Bone marrow (tissue), 2 donors: ENCODE measurements at places on chromosomes 2 and 18.

DNA sequence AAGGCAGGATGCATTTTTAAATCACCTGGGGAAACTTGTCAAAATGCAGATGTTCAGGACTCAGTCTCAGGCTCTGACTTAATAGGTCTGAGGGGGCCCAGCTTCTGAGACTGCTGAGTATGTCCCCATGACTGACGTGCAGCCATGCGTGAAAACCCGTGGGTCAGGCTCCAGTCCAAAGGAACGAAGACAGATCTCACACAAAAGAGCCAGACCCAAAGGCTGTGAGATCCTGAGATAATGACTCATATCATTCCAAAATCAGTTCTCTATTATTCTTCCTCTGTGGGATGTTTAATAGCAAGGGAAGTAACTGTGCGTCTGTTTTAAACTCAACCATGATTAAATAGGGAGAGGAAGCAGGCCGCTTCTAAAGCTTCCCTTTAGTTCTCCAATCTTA is 107.4 kb upstream of the ACAA2 start:
- DNase-seq, result no peak

DNA sequence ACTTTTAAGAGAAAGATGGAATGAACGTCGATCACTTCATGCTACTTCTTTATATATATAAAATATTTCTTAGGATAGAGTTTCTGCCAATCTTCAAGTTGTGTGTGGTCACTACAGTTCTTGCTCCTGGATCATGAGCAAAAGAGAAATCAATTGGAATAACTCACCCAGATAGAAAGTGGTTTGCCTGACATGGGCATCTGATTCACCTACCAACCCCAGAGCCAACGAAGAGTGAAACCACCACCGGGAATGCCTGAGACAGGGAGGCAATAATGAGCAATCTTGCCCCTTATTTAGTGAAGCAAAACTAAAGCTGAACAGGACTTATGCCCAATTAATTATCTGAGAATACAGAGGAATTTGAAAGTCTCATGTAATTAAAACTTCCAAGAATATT is 250.2 kb upstream of the REG3G start:
- no peak for DNase-seq

DNA sequence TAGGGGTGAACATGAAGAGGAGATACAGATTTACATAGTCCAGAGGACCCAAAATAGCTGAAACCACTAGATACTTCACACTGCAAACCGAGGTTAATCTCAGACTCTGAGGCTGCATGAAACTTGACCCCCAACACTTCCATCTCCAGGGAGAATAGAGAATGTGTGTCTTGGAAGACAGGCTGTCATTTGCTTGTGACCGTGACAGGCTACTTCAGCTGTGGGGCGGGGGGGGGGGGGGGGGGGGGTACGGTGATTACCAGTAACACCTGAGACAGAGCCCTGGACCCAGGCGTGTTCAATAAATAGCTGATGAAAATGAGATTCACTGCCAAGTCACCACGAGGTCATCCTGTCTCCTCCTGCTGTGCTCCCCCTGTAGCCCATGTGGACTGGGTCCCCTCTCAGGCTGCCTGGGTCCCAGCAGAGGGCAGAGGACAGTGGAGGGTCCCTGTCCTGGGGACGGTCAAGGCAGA is 5.7 kb upstream of the KLHL29 start:
- DNase-seq, result no peak

- no peak for DNase-seq
Measured at GRCh38 chr18:74310411-74310810, 5.2 kb upstream of the C18orf63 start.

- no peak for DNase-seq
Measured at GRCh38 chr2:224601923-224602322, 16.8 kb upstream of the CUL3 start.

GRCh38 chr2:73836141-73836943 is 7.6 kb downstream of the STAMBP start:
- no peak for DNase-seq

GRCh38 chr18:75210274-75211001 is at the start of gene TSHZ1:
TSS of gene TSHZ1 (plus strand) at chr18:75210797. CDS start at chr18:75211877, 1,080 bp downstream.
- peak; percentile 76 for DNase-seq

DNA sequence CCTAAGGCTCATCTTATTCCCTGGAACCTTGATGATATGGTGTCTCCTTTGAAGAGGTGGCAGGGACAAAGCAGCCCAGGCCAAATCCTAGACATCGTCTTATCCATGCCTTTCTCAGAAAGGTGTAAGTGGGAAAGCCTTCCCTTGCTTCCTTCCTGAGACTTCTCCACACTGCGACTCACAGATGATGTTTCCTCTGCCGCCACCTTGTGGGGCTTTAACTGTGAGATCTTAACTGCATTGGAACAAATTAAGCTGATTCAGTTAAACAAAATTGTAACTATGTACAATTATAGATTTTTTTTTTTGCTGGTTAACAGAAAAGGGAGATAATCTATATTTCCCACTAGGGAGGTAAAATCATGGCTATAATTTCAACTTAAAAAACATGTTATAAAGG is 10.0 kb upstream of the GCA start:
- peak; percentile 45 for DNase-seq

DNA sequence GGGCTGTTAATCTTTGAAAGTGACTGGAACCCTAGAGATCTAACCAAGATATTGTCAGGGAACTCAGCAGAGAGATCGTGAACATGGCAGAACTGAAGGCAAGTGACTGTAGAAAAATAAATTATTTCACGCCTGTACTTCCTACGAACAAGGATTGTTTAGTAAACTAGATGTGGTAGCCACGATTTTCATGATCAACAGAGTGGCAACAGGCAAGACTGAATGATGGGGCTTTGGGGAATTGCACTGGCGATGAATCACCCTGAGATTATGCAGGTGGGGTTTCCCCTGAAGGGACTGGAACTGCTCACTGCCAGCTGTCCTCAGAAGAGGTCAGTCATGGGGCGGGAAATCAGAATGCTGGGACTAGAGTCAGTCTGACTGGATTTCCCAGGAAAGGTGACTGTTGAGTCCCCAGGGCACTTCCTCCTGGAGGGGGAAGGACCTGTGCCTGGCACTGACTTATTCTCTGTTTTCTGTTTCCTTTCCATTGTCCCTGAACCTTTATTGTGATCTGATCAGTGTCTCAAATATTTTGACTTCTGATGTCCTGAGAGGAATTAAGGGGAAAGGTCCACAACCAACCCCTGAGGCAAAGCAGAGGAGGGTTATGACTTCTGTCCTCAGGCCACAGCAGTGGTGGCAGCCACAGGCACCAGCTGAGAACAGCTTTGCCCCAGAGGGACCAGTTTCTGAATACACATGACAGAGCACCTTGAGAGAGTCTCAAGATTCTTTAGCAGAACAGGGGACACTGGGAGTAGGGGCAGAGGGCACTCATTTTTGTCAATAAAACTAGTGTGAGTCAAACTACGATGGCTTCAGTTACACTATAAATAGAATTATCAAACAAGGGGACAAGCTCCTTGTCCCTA is 70.0 kb downstream of the NAB1 start:
- DNase-seq, result no peak

DNA sequence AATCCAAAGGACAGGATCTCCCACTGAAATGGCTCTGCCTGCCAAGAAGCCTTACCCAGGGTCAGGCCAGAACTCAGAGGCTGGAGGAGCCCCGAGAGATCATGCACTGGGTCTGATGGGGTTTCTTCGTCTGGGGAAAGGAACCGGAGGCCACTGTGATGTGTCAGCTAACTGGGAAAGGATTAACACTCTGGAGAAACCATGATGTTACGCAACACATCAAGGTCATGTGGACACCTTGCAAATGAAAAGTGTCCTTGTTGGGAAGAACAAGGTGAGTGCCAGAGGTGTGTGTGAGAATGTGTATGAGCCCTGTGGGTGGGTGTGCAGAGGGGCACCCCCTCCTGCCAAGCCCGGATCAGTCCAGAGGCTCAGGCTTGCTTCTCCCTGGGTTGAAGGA is 86.9 kb downstream of the CRACDL start:
- no peak for DNase-seq

DNA sequence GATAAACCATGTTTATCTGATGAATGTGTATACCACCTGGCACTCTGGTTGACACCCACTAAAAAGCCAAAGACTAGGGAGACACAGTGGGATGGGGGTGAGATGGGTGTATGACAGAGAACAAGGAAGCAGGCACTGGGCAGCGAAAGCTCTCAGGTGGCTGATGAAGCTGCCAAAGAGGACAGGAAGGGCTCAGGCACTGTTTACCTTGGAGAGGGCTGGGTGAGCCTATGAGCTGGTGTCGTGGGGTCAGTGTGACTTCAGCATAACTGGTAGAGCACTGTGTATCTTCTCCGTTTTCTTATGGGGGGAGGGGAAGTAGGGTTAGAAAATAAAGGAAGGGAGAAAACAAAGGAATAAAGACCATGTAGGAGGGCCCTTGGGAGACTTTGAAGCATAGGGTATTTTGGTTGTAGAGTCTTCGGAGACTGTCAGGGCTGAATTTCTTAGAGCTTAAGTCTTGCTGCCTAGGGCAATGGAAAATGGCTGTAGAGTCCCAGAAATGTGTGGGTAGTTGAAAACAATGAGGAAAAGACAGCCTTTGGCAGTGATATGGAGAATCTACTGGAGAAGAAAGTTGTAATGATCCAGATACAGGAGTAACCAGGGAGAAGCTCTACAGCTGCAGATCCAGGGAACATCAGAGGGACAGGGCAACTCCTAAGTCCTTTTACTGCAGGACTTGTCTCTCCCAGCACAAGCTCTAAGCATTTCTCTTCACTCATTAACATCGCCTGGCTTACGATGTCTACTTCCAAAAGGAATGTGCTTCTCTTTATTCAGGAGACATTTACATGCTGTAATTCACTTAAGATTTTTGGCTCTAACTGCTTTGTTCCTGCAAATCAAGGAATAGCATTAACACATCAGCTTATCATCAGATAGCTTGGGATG is 120.0 kb downstream of the AQP4 start:
- DNase-seq, result no peak

GRCh38 chr18:66226782-66227181 is 377.1 kb downstream of the CDH19 start:
- no peak for DNase-seq

DNA sequence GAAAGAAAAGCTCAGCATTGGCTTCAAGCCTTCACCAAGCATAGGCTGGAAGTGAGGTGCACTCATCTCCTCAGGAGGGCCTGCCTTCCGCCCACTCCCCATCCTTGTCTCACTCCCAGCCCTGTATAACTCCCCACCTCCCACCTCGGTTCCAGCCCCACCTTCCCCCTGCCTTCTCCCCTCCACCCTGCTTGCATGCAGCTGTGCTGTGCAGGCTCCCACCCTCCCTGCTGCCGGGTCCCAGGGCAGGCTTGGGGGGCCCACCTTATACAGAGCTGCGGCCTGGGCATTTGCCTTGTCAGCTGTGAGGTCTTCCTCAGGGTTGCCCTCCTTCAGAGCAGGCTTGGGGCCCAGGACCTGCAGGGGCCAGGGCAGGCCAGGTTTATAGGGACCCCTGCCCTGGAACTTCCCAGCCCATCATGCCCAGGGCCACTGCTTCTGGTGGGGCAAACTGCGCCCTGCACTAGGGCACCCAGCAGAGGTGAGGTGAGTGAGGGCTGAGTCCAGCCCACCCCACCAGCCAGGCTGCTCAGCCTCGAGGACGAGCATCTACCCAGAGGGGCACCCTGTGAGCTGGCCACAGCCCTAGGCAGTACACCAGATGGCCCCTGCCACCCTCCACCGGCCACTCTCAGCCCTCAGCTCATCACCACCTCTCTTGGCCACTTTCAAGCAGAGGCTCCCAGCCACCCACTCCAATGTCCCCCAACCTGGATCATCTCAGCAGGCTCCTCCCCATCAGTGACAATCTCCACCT is 11.6 kb downstream of the CAPG start:
- no peak for DNase-seq

DNA sequence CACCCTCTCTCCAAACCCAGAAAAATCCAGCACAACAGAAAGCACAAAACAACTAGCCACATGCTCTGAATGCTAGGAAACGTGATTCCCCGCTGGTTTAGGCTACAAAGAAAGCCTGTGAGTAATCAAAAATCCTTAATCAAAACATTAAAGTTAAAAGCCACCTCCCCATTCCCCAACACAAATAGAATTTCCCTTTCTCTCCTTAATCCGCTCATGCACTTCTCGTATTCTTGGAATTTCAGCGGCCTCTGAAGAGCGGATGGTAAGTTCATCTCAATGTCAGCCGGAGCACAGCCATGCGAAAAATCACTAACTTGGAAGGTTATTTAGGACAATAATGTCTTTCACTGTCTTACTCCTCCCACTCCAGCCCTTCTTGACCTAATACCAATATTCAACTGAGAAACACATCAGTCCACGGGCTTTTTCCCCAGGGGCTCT is 126.7 kb downstream of the OSBPL1A start:
- DNase-seq, result no peak

GRCh38 chr2:79191081-79191480 is 31.5 kb upstream of the REG3A start:
- no peak for DNase-seq

- no peak for DNase-seq
Measured at GRCh38 chr2:222514901-222515300, 90.6 kb downstream of the SGPP2 start.

GRCh38 chr2:88195246-88195645 is 25.1 kb downstream of the THNSL2 start:
- no peak for DNase-seq

GRCh38 chr2:152548996-152549395 is 168.3 kb downstream of the PRPF40A start:
- DNase-seq, result no peak
